ENCODE measurements at places on chromosomes 4 and X.

DNA sequence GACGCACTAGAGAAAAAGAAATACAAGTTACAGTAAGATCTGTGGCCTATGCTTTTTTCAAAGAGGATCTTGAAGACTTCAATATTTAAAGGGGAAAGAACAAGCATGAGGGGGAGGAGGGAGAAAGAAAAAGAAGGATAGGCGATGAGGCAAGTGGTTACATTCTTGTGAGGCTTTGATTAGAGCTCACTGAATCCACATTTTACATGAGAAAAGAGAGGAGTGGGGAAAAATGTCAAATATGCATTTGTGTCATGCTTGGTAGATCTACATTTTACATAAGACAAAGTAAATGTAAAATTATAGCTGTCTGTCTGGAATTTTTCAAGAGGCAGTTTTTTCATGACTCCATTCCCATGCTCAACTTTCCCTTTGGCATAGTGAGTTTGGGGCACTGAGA, 965.9 kb downstream of the FSTL5 start:
- DNase-seq = no peak

GRCh38 chrX:51395810-51396728, 63.4 kb downstream of the NUDT10 start:
- DNase-seq = no peak

GRCh38 chrX:139094671-139095592, 383.4 kb upstream of the FGF13 start:
- no peak for DNase-seq

GRCh38 chr4:154041640-154042039, 252.8 kb upstream of the SFRP2 start:
- no peak for DNase-seq

DNA sequence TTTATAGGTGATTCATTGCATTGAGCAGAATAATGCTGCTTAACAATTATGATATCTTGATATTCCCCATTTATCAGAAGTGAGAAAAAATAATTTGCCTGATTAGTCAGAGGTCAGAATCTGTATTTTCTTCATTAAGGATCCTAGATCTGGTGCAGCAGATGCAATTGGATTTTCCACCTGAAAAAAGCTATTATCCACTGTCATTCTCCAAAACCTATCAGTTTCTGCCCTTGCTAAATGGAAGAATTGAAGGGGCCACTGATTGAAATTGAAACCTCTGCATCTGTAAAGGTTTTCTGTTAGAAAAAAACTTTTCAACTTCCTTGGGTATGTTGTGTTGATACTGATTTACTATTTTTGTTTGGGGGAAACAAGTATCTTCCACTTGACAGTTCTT, 636.0 kb upstream of the NDST4 start:
- DNase-seq = no peak

GRCh38 chr4:138241281-138242075, 671 bp downstream of the SLC7A11 start:
- DNase-seq = no peak

DNA sequence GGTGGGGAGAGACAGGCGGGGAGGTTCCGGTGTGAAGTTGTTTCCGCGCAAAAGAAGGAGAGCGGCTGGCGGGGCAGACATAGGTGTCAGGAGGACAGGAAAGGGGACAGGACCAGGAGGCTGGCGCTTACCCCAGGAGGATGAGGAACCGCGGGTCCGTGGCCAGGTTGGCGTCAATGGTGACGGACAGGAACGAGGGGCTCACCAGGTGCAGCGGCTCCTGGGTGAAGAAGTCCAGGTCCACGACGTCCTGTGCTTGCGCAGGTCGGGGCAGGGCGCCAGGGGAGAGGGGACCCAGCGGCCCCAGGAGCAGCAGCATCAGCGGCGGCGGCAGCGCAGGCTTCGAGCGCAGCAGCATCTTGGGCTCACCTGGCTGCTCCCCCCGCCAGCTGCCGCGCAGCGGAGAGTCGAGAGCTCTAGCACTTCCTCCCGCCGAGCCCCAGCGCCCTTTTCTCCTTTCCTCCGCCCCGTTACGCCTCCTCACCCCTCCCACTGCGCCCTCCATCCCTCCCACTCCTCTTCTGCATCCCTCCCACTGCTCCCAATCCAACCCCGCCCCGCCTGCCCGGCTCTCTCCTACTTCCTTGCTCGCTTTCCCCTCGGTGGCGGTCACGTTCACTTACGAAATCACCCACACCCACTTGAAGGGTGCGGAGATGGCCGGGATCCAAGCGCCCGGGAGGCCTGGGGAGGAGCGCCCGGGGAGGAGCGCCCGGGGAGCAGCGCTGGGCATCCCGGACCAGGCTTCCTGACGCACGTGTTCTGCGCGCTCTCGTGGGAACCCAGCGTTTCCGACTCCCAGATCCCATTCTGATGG, at the start of gene HPSE:
Gene HPSE, minus strand, starts transcription at position 424 of the 817 bp plus-strand sequence. Its CDS starts 66 bp downstream, at position 358.
- peak; percentile 69 for DNase-seq

DNA sequence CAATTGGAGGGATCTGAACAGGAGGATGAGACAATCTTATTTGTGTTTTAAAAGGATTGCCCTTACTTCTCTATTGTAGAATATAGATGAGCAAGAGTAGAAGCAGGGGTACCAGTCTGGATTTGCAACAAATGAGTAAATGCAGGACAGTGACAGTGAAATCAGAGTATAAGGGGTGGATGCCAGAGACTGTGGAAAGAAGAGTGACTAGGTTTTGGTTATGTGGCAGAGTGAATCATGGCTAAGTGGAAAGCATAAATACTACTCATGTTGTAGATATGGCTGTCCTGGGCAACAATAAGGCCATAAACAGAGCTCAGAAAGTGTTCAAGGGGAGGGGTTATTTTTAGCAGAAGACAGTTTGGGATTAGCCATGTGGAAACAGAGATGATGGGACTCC, 6.0 kb upstream of the VSIG4 start:
- peak; percentile 45 for DNase-seq

DNA sequence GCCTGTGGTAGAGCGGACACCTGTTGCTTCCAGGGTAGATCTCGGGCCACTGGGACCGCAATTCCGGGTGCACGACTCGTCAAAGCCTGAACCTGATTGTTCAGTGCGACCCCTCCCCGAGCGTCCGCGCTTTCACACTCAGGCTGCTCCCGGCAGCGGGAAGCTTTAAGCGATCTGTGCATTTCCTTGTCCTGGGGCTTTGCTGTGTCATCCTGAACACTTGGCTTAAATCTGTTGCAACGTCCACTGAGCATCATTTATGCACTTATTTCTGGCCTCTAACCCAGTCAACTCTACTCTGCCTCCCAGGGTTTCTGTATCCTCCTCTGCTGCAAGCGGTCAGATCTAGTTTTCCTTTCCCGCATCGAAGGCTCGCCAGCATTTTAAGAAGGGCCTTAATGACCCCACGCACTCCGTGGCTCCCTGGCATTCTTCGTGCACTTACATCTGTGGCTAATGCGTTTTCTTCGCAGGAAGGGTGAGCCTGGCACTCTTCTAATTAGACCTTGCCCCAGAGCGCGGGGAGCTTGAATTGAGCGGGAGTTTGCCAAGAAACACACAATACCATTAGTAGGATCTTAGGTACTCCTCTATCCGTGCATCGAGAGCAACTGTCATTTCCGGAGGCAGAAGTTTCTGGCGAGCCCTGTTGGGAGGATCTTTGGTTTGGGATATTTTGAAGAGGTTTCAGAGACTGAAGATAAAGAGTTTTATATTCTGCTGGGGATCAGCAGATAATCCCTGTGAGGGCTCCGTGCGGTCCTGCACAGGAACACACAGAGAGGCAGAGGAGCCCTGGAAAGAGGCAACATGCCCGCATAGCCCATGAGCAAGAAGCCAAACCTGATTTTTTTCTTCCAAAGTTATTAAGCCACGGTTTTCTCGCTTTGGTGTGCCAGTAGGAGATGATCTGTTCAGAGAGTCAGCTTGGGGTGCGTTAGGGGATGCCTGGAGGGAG, 654 bp upstream of the DDIT4L start:
- no peak for DNase-seq

DNA sequence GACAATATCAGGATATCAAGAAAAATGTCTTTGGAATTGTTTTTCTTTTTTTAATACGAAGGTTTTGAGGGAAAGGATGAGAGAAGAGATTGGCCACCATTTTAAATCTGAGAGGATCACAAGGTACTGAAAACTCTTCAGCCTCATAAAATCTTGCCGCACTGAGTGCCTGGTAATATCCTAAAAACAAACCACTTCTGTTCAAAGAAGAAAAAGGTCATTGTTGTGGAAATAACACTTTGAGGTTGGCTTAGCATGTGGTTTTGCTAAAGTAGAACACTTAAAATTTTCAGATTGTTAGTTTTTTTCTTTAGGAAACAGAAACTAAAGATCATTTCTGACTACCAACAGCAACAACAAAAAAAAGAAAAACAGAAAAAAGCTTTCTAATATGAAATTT, 1.0 kb upstream of the CLDN22 start:
- no peak for DNase-seq

DNA sequence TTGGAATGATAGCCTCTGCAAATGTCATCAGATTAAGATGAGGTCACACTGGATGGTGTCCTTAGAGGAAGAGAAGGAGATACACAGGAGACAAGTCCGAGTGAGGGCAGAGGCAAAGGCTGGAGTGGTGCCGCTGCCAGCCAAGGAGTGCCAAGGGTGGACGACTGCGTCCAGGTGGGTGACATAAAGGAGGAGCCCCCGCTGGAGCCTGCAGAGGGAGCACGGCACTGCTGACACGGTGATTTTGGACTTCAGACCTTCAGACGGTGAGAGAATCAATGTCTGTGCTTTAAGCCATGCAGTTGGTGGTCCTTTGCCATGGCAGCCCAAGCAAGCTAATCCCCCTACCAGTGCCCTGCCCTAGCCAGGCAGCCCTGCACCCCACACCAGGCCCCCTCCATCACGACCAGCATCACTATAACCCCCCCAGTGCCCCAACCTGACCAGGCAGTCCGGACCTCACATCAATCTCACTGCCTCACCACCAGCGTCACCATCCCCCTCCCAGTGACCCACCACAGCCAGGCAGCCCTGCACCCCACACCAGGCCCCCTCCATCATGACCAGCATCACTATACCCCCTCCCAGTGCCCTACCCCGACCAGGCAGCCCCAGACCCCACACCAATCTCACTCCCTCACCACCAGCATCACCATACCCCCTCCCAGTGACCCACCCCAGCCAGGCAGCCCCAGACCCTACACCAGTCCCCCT, 130.0 kb downstream of the HMX1 start:
- DNase-seq = no peak

- no peak for DNase-seq
Measured at GRCh38 chrX:120120223-120120622, 4.5 kb upstream of the RHOXF1 start.

DNA sequence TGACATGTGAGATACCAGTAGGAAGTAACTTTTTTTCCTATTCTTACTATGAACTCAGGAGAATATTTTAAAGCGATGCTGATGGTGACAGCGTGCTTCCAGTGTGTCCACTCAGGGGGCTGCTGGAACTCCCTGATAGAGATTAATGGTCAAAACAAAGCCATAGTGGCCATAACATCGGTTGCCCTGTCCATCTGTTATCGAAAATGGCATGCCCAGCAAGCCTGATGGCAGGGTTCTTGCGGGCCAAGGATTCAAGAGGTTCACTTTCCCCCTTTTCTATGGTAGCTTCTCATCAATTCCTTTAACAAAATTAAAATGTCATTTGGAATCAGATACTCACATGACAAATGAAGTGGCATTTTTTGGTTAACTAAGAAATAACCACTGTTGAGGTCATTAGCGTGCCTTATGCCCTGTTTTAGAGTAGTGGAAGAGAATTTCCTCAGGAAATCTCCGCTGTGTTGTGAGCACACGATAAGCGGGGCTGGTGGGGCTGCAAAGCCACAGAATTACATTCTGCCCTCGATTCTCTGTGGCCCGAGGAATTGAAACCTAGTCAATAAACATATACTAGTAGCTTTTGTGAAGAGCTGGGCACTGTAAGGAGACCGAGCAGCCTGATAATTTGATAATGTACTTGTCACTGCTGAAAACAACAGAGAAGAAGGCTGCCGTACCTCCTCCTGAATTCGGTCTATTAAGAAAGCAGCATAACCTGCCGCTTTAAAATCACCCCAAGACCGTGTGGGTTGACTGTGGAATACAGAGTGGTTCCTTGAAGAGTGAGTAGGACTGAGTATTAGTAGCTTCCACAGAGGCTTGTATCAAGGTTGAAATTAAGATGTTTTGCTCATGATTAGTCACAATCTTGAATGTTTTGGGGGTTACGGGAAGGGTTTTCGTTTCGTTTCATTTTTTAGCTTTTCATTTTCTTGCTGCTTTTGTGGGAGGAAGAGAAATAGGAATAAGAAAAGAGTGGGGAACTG, 46.7 kb downstream of the PTCHD1 start:
- DNase-seq = no peak

GRCh38 chrX:25600776-25601175, 537.4 kb upstream of the MAGEB18 start:
- no peak for DNase-seq

- DNase-seq = no peak
Measured at GRCh38 chrX:110317061-110317819, 645 bp downstream of the AMMECR1 start.

DNA sequence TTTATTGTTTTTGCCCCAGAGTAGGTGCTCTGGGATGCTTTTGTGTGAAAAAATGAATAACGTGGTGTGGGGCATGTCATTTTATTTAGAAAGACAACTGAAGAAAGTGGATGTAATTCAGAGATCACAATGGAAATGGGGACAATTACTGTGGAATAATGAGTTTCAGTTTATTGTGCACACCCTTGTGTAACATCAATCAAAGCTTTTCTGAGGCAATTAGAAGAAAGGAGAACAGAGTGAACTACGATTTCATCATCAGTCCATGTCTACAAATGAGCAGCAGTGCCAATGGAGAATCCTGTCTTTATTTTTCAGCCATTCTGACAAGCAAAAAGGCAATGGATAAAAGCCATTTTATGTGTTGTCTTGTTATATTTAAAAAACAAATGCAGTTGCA, 339.2 kb downstream of the TMA16 start:
- DNase-seq = no peak

DNA sequence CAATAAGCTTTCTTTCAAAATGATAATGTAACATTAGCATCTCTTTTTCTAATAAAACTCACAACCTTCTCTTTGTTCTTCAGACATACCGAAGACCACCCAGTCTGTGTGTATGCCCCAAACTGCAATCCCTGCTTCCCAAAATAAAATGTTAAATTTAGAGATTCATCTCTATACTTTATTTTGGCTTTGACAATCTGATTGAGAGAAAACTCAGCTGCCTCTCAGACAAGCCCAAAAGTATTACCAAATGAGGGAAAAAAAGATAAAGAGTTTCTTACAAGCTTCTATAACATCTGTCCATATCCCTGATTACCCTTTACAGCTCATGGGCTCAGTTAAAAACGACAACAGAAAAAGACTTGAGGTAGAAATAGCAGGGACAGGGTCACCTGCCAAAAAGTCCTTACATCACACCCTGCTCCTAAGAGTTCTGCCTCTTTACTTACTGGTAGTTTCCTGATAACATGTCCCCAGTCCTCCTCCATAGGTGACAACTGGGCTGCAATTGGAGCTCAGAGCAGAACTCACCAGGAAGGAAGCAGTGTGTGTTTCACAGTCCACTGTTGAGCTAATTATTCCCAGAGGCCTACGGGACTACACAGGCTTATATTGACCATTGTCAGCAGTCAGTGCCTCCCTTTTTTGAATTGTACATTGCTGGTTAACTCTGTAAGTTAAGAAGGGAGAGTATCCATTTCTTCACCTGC, 70.9 kb upstream of the FAM9C start:
- no peak for DNase-seq

GRCh38 chr4:175373031-175373430, 439.0 kb downstream of the GPM6A start:
- no peak for DNase-seq
